Endothelial cell (in vitro differentiated cells): ENCODE measurements at places on chromosomes 3 and 15.

DNA sequence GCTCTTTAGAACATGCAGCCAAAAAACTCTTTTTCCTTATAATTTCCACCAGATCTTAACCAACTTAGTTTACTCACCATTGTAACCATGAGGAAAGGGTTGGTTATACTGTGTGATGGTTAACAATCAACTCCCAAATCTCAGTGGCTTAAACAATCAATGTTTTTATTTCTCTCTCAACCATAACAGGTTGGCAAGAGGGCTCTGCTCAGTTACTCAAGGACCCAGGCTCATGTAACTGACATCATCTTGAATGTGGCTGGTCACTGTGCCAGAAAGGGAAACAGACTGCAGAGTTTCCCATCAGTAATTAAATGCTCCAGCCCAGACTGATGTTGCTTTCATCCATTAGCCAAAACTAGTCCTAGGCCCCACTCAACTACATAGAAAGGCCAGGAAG is 69.0 kb downstream of the ANKRD28 start:
- DNase-seq, result no peak

DNA sequence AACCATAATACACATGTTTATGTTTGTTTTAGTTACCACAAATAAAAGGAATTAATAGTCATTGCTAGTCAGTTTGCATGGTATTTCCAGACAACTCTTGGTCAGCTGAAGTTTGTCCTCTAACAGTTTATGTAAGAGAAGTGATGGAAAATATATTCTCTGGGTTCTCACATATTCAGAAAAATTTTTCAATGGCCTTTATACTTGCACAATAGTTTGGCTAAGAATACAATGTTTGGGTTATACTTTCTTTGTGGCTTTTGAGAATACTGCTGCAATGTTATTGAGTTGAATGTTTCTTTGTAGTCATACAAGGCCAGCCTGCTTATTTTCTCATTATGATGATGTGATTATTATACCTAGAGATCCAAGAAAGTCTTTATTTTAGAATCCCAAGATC is 133.9 kb downstream of the RAP2B start:
- DNase-seq, result no peak

- DNase-seq, result no peak
Measured at GRCh38 chr3:150736316-150736719, 26.7 kb downstream of the SIAH2 start.

- no peak for DNase-seq
Measured at GRCh38 chr3:47016086-47016933, 36.8 kb downstream of the NBEAL2 start.

DNA sequence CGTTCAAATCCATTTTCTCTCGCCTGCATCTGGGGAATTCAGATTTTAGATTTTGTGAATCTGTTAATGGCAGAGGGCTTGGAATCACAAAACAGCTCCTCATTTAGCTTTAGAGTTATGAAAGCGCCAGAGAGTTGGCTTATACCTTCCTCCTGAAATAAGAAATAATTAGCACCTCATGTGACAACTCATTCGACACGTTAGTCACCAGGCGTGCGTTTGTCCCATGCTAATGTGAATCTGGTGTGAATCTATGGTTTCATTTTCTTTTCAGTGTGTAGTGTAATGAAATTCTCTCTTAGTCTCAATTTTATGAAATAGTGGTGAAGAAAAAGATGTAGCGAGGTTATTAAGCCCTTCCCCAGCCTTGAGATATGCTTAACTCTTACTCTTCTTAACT is 89.4 kb downstream of the EDEM1 start:
- DNase-seq, result no peak
